Activated T-cell treated with anti-CD3 and anti-CD28 coated beads, Interleukin-2, amount 50 U/mL, for 24 hours (primary cell): ENCODE measurements at places on chromosomes 2 and 18.

DNA sequence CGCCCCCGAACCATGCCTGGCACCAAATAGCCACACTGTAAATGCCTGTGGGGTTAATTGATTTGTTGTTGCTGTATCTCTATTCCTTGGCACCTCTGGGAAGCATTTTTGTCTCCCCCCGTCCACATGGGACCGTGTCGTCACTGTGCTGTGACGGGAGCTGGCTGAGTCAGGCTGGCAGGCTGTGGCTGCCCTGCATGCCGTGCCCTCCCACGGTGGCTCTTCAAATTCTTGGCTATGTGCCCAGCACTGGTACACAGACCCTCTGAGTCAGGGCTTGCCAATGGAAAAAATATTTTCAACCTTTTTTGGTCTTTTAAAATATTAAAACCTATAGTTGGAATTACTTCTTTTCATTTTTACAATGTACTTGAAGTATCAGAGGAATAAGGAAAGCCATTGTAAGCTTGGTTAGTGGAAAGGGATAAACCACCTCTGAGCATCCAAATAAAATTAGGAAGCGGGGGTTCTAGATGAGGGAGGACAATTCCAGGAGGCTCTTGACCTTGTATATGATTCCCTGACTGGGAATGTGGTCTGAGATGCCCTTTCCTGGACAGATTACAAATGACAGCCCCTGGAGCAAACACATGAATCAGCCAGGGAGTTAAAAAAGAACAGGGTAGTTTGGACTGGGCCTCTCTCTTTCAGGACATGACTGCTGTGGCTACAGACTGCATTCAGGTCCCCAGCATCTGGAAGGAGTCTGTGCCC, 59.4 kb downstream of the DGKD start:
- peak overlapping the region; percentile 85 for H3K27ac ChIP-seq
- H3K36me3 ChIP-seq: peaks cover 73% of the 10 kb centered on the region
- H3K4me1 ChIP-seq: peaks cover 91% of the 10 kb centered on the region
- no peaks in the 10 kb centered on the region for H3K27me3 ChIP-seq
- DNase-seq: peak; percentile 68

GRCh38 chr2:19709553-19709952, 192.2 kb downstream of the TTC32 start:
- DNase-seq: no peak
- H3K27ac ChIP-seq: no peak overlapping the region
- H3K4me3 ChIP-seq: no peak overlapping the region
- peaks cover 3% of the 10 kb centered on the region for H3K4me1 ChIP-seq

DNA sequence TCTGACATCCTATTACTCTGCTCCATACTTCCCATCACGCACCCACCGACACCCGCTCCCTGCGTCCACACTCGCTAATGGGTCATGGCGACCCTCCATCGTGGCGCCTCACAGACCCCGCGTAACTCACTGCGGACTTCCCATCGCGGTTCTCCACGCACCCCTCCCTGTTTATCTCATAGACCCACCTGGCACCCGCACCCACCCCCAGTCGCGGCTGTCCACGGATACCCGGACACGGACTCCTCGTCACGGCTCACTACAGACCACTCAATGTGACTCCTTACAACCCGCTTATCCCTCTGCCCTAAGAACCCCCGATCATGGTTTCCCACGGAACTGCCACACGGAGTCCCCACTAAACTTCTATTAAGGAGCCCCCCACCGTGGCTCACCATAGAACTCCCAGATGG, 458 bp downstream of the CXXC1 start:
- peak overlapping the region; percentile 97 for H3K27ac ChIP-seq
- H3K4me1 ChIP-seq: peaks cover 41% of the 10 kb centered on the region
- no peaks in the 10 kb centered on the region for H3K27me3 ChIP-seq
- H3K36me3 ChIP-seq: peaks cover 57% of the 10 kb centered on the region
- peak overlapping the region; percentile 97 for H3K4me3 ChIP-seq
- DNase-seq: no peak

- no peak overlapping the region for H3K4me3 ChIP-seq
- peak; percentile 57 for DNase-seq
- no peak overlapping the region for H3K27ac ChIP-seq
- peaks cover 84% of the 10 kb centered on the region for H3K27me3 ChIP-seq
- H3K36me3 ChIP-seq: no peaks in the 10 kb centered on the region
- peaks cover 29% of the 10 kb centered on the region for H3K4me1 ChIP-seq
Measured at GRCh38 chr18:903701-904100, 970 bp upstream of the ADCYAP1 start.

DNA sequence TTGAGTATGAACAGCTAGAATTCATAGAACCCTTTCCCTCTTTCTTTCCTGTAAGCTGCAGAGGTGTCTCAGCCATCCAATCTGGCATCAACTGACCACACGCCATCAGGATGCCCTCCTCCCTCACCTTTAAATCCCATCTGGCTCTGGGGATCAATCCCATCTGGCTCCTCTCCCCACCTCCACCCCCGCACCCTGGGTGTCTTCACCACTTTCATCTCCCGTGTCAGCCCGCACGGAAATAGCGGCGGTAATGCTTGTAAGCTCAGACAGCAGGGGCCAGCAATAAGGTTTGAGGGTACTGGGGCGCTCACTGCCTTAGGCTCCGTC, 508 bp upstream of the TUBA4B start:
- H3K36me3 ChIP-seq: peaks cover 61% of the 10 kb centered on the region
- peaks cover 74% of the 10 kb centered on the region for H3K4me1 ChIP-seq
- H3K27me3 ChIP-seq: no peaks in the 10 kb centered on the region
- no peak for DNase-seq

DNA sequence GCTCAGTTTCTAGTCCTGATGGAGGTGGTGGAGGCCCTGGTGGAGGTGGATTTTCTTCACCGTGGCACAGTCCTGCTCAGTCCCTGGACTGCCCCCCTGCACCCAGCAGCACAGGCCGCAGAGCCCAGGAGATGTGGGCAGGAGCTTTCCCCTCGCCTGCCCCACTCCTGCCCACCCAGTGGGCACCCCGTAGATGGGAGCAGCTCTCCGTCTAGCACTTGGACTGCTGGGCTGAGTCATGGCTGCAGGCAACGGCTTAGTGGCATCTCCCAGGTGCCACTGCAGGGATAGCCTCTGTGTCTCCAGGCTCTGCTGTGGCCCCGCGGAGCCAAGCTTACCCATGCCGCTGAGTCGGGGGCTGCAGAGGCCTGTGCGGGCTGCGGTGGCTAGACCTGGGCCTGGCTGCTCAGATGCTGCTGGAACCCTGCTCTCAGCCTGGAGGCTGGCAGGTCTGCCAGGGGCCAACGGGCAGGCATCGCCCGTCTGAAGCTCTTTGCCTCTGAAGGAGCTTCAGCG, 92.3 kb upstream of the CTDP1 start:
- H3K4me1 ChIP-seq: no peaks in the 10 kb centered on the region
- H3K4me3 ChIP-seq: no peak overlapping the region
- no peaks in the 10 kb centered on the region for H3K27me3 ChIP-seq

- no peaks in the 10 kb centered on the region for H3K4me1 ChIP-seq
- H3K4me3 ChIP-seq: no peak overlapping the region
- no peaks in the 10 kb centered on the region for H3K27me3 ChIP-seq
Measured at GRCh38 chr18:1304392-1304992, 399.8 kb downstream of the ADCYAP1 start.

- H3K27ac ChIP-seq: no peak overlapping the region
- H3K4me1 ChIP-seq: no peaks in the 10 kb centered on the region
- no peak overlapping the region for H3K4me3 ChIP-seq
- H3K36me3 ChIP-seq: no peaks in the 10 kb centered on the region
- H3K27me3 ChIP-seq: no peaks in the 10 kb centered on the region
Measured at GRCh38 chr18:39350945-39351344, 1785.3 kb upstream of the CELF4 start.

DNA sequence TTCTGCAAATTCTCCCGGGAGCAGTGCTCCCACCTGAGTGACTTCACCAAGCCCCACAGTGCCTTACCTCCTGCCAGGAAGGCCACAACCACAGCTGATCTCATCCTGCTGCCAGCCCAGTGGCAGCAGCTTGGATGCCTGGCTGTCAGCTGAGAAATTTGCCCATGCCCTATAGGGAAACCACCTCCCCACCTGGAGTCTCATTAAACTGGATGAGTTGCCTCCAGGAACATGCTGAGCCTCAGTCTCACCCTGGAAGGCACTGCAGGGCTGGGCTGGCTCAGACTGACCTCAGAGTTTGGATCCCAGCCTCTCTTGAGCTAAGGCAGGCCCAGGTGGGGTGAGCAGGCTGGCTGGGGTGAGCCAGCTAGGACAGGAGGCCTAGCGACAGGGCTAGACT, 23.3 kb downstream of the REEP1 start:
- H3K4me3 ChIP-seq: no peak overlapping the region
- no peaks in the 10 kb centered on the region for H3K36me3 ChIP-seq
- no peaks in the 10 kb centered on the region for H3K4me1 ChIP-seq
- DNase-seq: no peak
- H3K27me3 ChIP-seq: no peaks in the 10 kb centered on the region

- H3K36me3 ChIP-seq: no peaks in the 10 kb centered on the region
- H3K27ac ChIP-seq: no peak overlapping the region
- DNase-seq: no peak
- peaks cover 63% of the 10 kb centered on the region for H3K4me1 ChIP-seq
Measured at GRCh38 chr2:73969356-73969755, 15.4 kb upstream of the TET3 start.

GRCh38 chr2:136482966-136483365, 282.4 kb upstream of the THSD7B start:
- H3K4me1 ChIP-seq: no peaks in the 10 kb centered on the region
- H3K4me3 ChIP-seq: no peak overlapping the region
- peaks cover 5% of the 10 kb centered on the region for H3K27me3 ChIP-seq
- H3K36me3 ChIP-seq: no peaks in the 10 kb centered on the region

GRCh38 chr18:25176518-25177042, 175.4 kb downstream of the ZNF521 start:
- H3K4me1 ChIP-seq: no peaks in the 10 kb centered on the region
- no peak overlapping the region for H3K27ac ChIP-seq
- no peak overlapping the region for H3K4me3 ChIP-seq
- no peak for DNase-seq
- H3K27me3 ChIP-seq: peaks cover 3% of the 10 kb centered on the region

DNA sequence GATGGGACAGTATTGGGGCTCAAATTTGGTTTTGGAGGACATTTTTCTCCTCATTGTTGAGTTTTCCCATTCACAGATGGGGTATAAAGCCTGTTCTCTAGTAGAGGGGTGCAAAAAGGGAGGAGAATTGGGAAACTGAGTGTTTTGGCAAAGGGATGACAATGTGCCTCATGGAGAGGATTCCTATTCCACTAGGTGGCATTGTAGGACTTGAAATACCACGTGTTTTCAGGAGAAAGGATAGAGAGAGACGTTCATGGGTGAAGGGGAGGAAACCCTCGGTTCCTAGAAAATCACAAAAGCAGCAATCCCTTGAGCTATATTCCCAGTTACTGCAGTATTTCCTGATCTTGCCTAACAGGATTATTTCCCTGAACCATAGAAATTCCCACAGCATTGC, 113.7 kb upstream of the SRD5A2 start:
- peaks cover 5% of the 10 kb centered on the region for H3K36me3 ChIP-seq
- no peak for DNase-seq
- H3K27me3 ChIP-seq: no peaks in the 10 kb centered on the region
- no peak overlapping the region for H3K27ac ChIP-seq
- H3K4me3 ChIP-seq: no peak overlapping the region

GRCh38 chr2:17719562-17720371, 33.8 kb downstream of the SMC6 start:
- no peak for DNase-seq
- H3K27me3 ChIP-seq: no peaks in the 10 kb centered on the region
- no peak overlapping the region for H3K4me3 ChIP-seq
- no peaks in the 10 kb centered on the region for H3K4me1 ChIP-seq
- peaks cover 58% of the 10 kb centered on the region for H3K36me3 ChIP-seq
- H3K27ac ChIP-seq: no peak overlapping the region

GRCh38 chr2:96499061-96499960, 5.8 kb downstream of the NEURL3 start:
- no peak for DNase-seq
- H3K27ac ChIP-seq: no peak overlapping the region
- H3K36me3 ChIP-seq: peaks cover 1% of the 10 kb centered on the region
- H3K4me3 ChIP-seq: no peak overlapping the region

- H3K27me3 ChIP-seq: peaks cover 6% of the 10 kb centered on the region
- H3K36me3 ChIP-seq: no peaks in the 10 kb centered on the region
- peaks cover 15% of the 10 kb centered on the region for H3K4me1 ChIP-seq
- H3K4me3 ChIP-seq: no peak overlapping the region
Measured at GRCh38 chr2:16653799-16654198, 11.8 kb downstream of the CYRIA start.

DNA sequence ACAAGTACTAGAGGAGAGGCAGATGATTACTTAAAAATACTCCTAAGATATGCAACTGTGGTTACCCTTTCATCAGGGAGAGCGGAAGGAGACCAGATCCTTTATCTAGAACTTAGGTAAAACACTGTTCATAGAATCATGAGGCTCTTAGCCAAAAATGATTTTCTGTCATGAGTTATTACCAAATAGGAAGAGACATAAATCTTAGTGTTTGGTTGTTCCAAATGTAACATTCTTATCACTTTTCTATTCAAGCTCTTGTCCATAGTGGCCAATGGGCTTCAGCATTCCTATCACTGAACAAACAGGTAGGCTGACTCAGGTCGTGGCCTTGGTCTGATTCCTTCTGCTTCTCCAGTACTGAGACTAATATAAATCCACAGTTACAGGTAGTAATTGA, 38.5 kb downstream of the RPRD1A start:
- DNase-seq: no peak
- H3K4me1 ChIP-seq: peaks cover 22% of the 10 kb centered on the region
- no peak overlapping the region for H3K4me3 ChIP-seq
- no peak overlapping the region for H3K27ac ChIP-seq
- no peaks in the 10 kb centered on the region for H3K27me3 ChIP-seq
- H3K36me3 ChIP-seq: peaks cover 72% of the 10 kb centered on the region

- no peak overlapping the region for H3K4me3 ChIP-seq
- DNase-seq: no peak
- H3K4me1 ChIP-seq: peaks cover 10% of the 10 kb centered on the region
- H3K36me3 ChIP-seq: no peaks in the 10 kb centered on the region
- peaks cover 13% of the 10 kb centered on the region for H3K27me3 ChIP-seq
- no peak overlapping the region for H3K27ac ChIP-seq
Measured at GRCh38 chr2:240645801-240646175, 20.5 kb downstream of the GPR35 start.

DNA sequence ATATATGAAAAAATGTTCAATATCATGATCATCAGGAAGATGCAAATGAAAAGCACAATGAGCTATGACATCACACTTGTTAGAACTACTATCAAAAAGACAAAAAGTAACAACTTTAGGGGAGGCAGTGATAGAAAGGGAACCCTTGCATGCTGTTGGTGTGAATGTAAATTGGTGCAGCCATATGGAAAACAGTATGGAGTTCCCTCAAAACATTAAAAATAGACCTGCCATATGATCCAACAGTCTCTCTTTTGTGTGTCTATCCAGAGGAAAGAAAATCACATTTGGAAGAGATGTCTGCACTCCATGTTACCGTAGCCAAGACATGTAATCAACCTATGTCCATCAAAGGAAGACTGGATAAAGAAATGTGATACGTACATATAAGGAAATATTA, 92.3 kb upstream of the ALKAL2 start:
- peaks cover 26% of the 10 kb centered on the region for H3K27me3 ChIP-seq
- no peak for DNase-seq
- no peak overlapping the region for H3K27ac ChIP-seq

- DNase-seq: no peak
- H3K36me3 ChIP-seq: no peaks in the 10 kb centered on the region
- no peaks in the 10 kb centered on the region for H3K4me1 ChIP-seq
- H3K4me3 ChIP-seq: no peak overlapping the region
Measured at GRCh38 chr2:7952046-7952745, 729.7 kb upstream of the ID2 start.

- no peaks in the 10 kb centered on the region for H3K36me3 ChIP-seq
- peaks cover 77% of the 10 kb centered on the region for H3K27me3 ChIP-seq
- DNase-seq: no peak
- H3K27ac ChIP-seq: no peak overlapping the region
Measured at GRCh38 chr2:72145289-72145657, 2.4 kb downstream of the CYP26B1 start.
